ENCODE measurements at places on chromosomes 2 and 18. TPM values are rescaled to one million over a fixed set of nuclear protein-coding genes. Genes with fewer than 3 reads are reported as not detected.
A peak's percentile ranks its signal among the peaks of the same experiment; 100 is the strongest.

- no peak overlapping the region for H3K4me3 ChIP-seq
- H3K27me3 ChIP-seq, result no peaks in the 10 kb centered on the region
- H3K27ac ChIP-seq, result no peak overlapping the region
- H3K36me3 ChIP-seq, result no peaks in the 10 kb centered on the region
- H3K4me1 ChIP-seq, result no peaks in the 10 kb centered on the region
Observed at GRCh38 chr2:185208261-185208660, 530.3 kb upstream of the FSIP2 start.

The DYSF gene
- total RNA-seq, result not detected

The RAB6D gene
- not detected for total RNA-seq

DNA sequence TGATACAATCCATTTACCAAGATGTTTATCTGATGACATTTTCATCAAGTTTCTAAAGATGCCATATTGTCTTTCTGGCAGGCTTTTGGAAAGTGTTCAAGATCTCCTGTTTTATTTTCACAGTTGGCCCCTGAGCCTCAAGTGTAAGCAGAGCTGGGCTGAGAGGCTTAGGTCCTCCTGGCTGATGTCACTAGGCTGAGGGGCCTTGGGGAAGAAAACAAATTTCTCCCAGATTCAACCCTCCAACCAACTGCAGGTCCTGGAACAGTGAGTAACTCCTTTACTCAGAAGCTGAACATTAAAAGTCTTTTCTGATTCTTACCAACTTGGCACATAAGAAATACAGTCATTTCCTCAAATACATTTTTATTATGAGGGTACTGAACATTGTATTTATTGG, 14.9 kb upstream of the IL1RL1 start:
- DNase-seq, result peak; percentile 50
- H3K4me1 ChIP-seq, result peaks cover 53% of the 10 kb centered on the region
- H3K4me3 ChIP-seq, result no peak overlapping the region
- no peaks in the 10 kb centered on the region for H3K36me3 ChIP-seq

DNA sequence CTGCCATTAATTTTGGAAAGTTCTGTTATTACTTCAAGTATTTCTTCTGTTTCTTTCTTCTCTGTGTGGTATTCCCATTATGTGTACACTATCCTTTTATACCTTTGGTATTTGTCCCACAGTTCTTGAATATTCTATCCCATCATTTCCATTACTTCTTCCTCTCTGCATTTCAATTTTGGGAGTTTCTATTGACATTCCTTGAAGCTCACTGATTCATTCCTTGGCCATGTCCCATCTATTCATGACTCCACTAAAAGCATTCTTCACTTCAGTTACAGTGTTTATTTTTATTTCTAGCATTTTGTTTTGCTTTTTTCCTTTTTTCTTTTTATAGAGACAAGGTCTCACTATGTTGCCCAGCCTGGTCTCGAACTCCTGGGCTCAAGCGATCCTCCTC, 30.3 kb downstream of the PROC start:
- H3K4me3 ChIP-seq, result no peak overlapping the region
- no peak overlapping the region for H3K27ac ChIP-seq
- DNase-seq, result no peak

GRCh38 chr2:32358111-32358482, 1.3 kb downstream of the BIRC6 start:
- H3K27ac ChIP-seq, result peak overlapping the region; percentile 93
- peak overlapping the region; percentile 92 for H3K4me3 ChIP-seq
- no peaks in the 10 kb centered on the region for H3K27me3 ChIP-seq
- H3K4me1 ChIP-seq, result peaks cover 31% of the 10 kb centered on the region

- no peaks in the 10 kb centered on the region for H3K27me3 ChIP-seq
- DNase-seq, result no peak
- H3K27ac ChIP-seq, result no peak overlapping the region
- peaks cover 6% of the 10 kb centered on the region for H3K36me3 ChIP-seq
Observed at GRCh38 chr2:11242542-11243174, 87.4 kb downstream of the SLC66A3 start.

DNA sequence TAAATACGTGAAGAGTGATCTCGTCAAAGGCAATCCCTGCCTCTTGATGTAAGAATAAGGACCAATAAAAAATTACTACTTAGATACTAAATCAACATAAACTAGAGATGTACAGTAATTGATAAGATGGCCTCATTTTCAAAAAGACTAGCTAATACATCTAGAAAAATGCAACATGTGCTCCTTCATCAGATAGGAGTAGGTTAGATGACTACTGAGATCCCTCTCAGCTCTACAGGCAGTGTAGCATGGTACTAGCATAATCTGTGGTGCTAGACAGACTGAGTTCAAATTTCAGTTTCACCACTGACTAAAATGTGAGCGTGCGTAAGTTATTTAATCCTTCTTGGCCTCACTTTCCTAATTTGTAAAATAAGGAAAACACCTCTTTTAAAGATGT, 82.6 kb upstream of the FRZB start:
- DNase-seq, result no peak
- no peak overlapping the region for H3K27ac ChIP-seq
- peaks cover 34% of the 10 kb centered on the region for H3K4me1 ChIP-seq

- H3K27ac ChIP-seq, result no peak overlapping the region
- no peaks in the 10 kb centered on the region for H3K36me3 ChIP-seq
- H3K27me3 ChIP-seq, result peaks cover 32% of the 10 kb centered on the region
- no peak overlapping the region for H3K4me3 ChIP-seq
- no peaks in the 10 kb centered on the region for H3K4me1 ChIP-seq
Observed at GRCh38 chr2:176414641-176415040, 145.4 kb downstream of the MTX2 start.
